Stimulated activated CD4-positive, alpha-beta T cell treated with anti-CD3 and anti-CD28 coated beads, TNF-alpha, amount 100 ng/mL, for 48 hours (primary cell): ENCODE measurements at places on chromosomes 6 and 20.

GRCh38 chr20:41366546-41367392 lies at the start of gene EMILIN3:
Gene EMILIN3, minus strand, starts transcription at chr20:41366818. Its CDS starts 184 bp downstream, at chr20:41366634.
- no peak for DNase-seq

DNA sequence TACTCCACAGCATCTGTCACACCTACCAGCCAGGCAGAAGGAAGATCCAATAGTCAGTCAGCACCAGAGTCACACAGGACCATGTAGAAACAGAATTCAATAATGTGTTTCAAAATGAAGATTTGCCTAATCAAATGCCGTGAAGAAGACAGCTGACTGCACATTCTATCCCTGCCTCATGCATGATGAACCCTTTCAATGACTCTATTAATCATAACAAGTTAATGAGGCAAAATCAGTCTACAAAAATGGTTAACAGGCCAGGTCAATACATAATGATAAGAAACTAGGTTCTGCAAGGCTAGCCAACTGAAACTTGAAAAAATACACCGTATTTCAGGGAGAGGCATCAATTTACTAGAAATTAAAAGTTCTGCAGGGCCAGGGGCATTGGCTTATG lies 6.7 kb upstream of the PNRC1 start:
- DNase-seq, result no peak

DNA sequence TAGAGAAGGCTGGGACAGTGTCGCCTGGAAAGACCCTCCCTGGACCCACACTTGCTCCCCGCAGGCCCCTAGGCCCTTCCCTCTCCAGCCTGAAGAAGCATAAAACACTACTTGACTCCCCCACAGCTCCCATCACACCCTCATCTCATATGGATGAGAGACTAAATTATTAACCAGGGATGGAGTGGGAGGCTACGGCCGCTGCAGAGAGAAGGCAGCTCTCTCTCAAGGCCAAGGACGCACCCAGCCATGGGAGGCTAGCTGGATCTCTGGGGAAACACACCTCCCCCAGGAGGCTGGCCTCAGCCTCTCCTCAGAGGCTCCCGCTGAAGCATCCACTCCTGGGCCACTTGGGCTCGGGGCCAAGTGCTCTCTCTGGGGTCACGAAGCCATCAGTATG lies 102.5 kb downstream of the GRM4 start:
- no peak for DNase-seq

- DNase-seq, result no peak
Measured at GRCh38 chr6:54525731-54526130, 217.5 kb downstream of the TINAG start.

DNA sequence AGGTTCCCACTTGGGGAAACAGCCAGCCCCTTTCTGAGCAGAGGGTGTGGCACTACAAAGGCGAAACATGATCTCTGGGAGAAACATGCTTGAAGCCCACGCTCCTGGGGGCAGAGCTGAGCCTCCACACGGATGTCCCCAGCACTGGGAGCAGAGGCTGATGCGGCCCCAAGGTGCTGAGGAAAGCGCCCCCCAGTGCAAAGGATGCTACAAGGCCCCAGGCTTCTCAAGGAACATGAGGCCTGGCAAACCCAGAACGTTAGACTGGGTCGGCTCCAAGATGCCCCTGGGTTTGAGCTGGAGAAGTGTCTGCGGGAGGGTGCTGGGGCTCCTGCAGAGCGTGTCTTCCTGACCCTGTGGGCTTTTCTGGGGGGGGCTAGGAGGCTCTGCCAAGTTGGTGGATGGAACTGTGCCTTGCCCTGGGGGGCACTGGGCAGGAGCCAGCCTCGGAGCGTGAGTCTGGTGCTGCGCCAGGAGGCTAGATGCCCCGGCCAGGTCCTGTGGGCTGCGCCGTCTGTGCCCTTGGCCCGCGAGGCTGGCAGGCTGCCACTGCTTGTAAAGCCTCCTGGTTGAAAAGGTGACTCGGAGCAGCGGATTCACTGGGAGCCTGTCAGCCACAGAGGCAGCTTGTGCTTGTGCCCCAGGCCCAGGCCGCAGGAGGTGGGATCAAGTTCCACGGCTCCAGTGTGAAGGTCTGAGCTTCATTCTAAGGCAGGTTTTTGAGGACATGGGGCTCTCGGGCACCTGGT lies 8.1 kb downstream of the SYNJ2 start:
- no peak for DNase-seq

- DNase-seq, result no peak
Measured at GRCh38 chr6:25866011-25866410, 8.0 kb downstream of the SLC17A3 start.

DNA sequence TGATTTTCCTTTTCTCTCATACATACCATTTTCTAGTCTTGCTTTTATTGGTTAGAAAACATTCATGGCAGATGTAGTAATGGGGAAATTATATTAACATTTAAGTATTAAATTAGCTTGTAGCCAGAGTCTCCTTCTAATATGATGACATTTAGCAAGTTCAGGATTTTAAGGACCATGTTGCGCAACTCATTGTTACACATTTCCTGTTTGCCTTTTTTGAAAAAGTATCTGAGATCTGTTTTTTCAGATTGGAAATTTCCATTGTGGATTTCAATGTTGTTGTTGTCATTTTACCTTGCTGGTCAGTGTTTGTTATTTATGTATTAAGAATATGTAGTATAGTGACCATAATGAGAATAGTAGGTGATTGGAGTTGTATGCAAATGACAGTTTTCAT lies 38.7 kb downstream of the CDKAL1 start:
- DNase-seq, result no peak

DNA sequence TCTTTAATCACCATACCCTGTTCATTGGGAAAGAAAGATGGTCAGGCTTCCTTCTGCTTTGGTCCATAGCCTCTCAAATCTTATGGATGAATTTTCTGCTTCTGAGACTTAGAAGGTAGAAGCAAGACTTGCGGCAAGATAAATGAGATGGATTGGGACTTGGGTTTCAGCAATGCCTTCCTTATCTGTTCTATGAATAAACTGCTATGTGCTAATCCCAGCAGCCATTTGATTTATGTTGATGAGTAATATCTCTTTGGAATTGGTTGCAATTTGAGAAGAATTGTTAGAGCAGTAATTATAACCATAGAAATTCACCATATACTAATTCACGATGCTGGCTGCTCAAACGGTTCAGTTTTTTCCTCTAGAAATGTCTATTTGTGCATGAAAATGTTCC lies 48.3 kb downstream of the TXLNB start:
- DNase-seq, result no peak

DNA sequence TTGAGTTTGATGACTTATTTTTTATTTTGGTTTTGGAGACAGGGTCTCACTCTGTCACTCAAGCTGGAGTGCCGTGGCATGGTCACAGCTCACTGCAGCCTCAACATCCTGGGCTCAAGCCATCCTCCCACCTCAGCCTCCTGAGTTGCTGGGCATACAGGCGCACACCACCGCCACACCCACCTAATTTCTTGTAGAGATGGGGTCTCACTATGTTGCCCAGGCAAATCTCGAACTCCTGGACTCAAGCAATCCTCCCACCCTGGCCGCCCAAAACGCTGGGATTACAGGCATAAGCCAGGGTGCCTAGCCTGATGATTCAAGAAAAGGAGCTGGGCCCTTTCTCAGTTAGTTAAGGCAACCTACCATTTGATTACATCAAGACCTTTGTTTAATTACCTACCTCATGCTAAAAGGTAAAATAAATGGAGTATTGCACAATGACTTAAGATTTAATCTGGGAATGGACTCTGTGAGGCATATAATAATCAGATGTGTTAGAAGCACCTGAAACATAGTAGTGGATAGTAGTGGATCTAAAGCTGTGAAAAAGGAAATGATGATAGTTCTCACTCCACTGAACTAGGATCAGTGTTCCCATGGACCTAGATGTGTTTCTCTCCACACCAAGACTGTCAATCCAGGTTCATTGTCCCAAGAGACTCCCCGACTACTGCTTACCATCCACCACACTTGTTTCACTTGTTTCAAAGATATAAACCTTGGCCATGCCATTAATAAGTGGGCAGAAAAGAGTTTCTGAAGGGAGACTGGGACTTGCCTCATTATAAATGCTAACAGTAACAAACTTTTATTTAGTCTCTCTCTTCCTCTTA lies 2.1 kb downstream of the TNFRSF21 start:
- no peak for DNase-seq

DNA sequence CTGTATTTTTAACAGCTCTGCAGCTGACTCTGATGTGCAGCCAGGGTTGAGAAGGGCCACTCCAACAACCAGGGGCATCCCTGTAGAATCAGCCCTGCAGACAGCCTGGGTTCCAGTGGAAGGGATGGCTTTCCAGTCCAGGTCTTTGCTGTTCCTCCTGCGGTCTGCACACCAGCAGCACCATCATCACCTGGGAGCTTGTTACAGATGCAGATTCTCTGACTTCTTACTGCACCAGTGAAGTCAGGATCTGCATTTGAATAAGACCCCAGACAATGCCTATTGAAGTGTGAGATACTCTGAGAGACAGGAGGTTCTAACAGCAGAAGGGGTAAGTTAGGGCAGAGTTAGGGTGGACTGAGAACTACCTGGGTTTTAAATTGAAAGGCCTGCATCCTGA lies 151.3 kb downstream of the F13A1 start:
- no peak for DNase-seq

DNA sequence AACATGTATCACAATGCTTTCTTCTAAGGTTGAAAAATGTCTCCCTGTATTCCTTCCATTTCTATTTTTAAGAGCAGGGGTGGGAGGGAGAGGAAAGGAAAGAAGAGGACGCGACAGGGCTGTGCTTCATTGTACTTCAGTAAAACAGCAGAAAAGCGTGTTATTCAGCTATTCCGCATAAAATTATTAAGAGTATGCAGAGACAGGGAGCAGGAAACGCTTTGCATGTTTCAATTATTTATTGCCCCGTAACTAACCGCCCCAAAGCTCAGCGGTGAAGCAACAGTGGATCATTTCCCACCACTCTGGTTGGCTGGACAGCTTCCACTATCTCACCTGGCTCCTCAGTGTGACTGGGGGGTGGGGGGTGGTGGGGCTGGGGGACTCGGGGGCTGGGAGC lies 188.9 kb downstream of the TTLL2 start:
- no peak for DNase-seq

DNA sequence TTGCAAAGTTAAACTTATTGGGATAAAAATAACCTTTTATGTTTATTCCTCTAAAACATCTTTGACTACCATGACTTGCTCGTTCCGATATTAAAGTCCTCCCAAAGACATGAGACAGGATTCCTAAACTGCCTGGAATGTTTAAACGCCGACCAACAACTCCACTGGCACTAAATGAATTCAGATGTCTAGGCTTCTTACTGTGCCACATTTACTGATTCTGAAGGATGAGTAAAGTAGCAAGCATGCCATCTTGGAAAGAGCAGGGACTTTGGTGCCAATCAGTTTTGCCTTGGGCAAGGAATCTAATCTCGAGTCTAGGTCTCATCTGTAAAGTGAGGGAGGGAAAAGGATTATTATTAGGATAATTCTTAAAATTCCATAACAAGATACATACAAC lies 25.3 kb downstream of the MBOAT1 start:
- DNase-seq, result no peak
